ENCODE measurements at places on chromosomes 1 and 21. TPM values are rescaled to one million over a fixed set of nuclear protein-coding genes. Genes with fewer than 3 reads are reported as not detected.

DNA sequence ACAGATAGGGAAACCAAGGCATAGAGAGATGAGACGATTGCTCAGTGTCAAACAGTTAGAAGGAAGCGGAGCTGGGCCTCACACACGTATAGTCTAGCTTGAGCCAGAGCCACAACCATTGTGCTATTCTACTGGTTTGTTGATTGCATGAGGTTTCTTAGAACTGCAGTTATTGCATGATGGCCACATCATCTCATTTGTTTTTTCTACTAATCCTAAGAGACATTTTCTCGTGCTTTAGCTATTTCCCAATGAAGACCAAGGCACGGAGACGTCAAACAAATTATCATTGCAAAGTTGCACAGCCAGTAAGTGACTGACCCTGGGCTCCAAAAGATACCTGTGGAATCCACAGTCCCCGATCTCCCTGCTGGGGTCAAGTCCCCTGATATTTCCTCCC, 25.1 kb upstream of the ZNF362 start:
- no peaks in the 10 kb centered on the region for H3K36me3 ChIP-seq
- H3K4me3 ChIP-seq = no peak overlapping the region
- H3K27me3 ChIP-seq = no peaks in the 10 kb centered on the region
- DNase-seq = no peak
- H3K27ac ChIP-seq = no peak overlapping the region
- H3K4me1 ChIP-seq = no peaks in the 10 kb centered on the region

The C1orf167 gene
- polyA plus RNA-seq = 0.70 TPM

DNA sequence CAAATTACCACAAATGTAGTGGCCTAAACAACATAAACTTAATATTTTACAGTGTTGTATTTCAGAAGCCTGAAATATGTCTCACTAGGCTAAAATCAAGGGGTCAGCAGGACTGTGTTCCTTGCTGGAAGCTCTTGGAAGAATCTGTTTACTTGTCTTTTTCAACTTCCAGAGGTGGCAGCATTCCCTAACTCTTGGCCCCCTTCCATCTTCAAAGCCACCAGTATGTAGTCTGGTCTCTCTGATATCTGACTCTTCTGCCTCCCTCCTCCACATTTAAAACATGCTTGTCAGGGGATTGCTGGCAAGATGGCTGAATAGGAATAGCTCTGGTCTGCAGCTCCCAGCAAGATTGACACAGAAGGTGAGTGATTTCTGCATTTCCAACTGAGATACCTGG, 567.5 kb downstream of the PLA2G4A start:
- H3K4me3 ChIP-seq = no peak overlapping the region
- no peaks in the 10 kb centered on the region for H3K36me3 ChIP-seq
- 0 out of 2 replicates have a peak, but pooled peaks cover 2% of the 10 kb centered on the region for H3K4me1 ChIP-seq
- H3K27me3 ChIP-seq = no peaks in the 10 kb centered on the region

DNA sequence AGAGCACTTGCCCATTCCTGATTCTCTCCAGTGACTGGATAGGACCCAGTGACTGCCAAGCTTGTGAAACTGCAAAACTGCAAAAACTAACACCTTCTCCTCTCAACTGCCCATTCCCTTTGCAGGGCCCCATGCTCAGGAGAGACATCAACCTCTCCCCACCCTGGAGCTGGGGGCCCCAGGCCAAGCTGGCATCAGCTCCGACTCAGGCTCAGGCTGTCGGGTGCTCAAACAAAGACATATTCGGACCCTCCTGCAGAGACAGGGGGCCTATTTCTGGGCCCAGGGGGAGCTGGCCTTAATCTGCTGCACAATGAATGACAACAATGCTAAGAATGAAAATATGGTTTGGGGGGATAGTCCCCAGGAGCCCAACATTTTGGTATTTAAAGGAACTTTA, 11.8 kb downstream of the LMX1A start:
- no peaks in the 10 kb centered on the region for H3K27me3 ChIP-seq
- H3K36me3 ChIP-seq = no peaks in the 10 kb centered on the region
- H3K4me3 ChIP-seq = no peak overlapping the region
- DNase-seq = no peak

- H3K4me1 ChIP-seq = peaks cover 16% of the 10 kb centered on the region
Measured at GRCh38 chr1:30909365-30910068, 959 bp upstream of the SDC3 start.

The CEPT1 gene
- 9.0 TPM for polyA plus RNA-seq

The SCAF4 gene
- polyA plus RNA-seq = 38.4 TPM
